ENCODE measurements at places on chromosomes 1 and 21. TPM values are rescaled to one million over a fixed set of nuclear protein-coding genes. Genes with fewer than 3 reads are reported as not detected.

DNA sequence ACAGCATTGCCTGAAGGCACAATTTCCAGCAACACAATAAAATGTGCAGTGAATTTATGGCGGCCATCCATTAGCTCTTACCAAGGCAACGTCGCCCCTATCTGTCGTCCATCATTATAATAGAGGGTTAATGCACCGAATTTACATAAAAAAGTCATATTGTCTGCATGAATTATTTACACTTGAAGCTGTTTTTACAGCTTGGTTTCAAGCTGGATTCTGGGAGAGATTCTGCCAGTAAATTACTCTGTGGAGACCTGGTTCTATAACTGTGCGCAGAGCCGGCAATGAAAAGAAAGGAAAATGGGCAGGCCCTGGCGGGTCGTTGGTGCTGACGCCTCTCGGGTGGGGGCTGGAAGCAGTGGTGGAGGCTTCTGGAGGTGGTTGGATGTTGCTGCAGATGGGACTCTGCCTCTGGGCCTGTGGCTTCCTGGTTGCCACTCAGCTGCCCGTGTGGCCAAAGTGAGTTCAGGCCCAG, 48.9 kb upstream of the POU3F1 start:
- no peak for DNase-seq

- no peak for DNase-seq
Observed at GRCh38 chr1:175742790-175743459, 470 bp downstream of the TNR start.

Gene CFHR2
- not detected for total RNA-seq

- no peak for DNase-seq
Observed at GRCh38 chr1:161084597-161084988, 4.8 kb downstream of the NECTIN4 start.

GRCh38 chr1:189769448-189769847, 708.2 kb downstream of the BRINP3 start:
- no peak for DNase-seq

Gene RGSL1
- total RNA-seq = not detected

Gene STYXL2
- 0.86 TPM for total RNA-seq

Gene AADACL4
- total RNA-seq = not detected

DNA sequence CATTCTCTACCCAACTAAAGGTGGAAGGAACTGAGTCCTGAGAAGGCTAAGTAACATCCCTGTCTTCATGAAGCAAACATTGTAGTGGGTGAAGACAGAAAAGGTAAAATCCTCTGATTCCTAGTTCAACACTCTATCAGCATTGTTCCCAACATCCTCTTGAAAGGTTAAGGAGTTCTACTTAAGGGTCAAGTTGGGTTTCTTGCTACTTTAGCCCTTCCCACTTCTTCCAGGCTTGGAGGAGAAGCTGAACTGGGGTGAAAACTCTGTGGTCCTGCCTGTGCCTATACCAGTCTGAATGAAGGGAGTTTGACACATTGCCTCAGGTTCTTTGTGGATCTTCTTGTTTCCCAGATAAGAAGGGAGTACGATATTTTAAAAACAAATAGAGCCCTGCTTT, 54.1 kb downstream of the ATP2B4 start:
- DNase-seq = no peak

DNA sequence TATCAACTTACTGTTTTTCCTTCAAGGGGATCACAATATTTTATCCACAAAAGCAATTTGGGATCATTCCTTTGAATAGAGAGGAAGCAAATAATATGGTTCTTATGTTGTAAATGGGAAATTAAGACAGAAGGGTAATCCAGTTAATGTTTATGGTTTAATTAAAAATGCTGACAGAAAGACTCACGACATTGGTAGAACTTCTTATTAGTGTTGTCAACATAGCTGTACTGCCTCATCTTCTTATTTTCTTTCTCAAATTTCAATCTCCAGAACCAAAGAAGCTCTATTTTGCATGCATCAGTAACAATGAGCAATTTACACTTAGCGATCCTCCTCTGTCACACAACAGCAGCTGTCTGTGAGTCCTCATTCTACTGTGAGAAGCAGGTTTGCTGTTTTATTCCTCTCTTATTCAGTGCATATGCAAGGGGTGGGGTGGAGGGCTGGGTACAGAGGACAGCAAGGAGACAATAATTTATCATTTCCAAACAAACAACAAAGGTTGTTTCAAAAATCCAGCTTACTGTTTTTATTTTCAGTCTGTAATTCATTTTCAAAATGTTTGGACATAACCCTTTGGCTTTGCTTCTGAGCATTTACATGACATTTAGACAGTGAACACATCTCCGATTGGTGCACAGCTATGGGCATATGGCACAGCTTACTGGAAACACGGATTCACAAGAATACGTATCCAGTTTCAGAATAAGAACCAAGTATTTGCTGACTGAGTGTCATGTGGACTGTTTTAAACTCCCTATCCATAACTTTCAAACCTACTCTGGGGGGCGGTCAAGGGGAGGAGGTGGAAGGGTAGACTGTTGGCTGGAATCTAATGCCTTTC, 335.9 kb downstream of the RGS7 start:
- DNase-seq = no peak

- DNase-seq = no peak
Observed at GRCh38 chr1:193457676-193458075, 271.3 kb upstream of the B3GALT2 start.

Gene GCSAML
- not detected for total RNA-seq

GRCh38 chr1:27097484-27097917, 57.4 kb downstream of the SLC9A1 start:
- DNase-seq = peak; percentile 93

- no peak for DNase-seq
Observed at GRCh38 chr1:9376886-9377333, 84.2 kb downstream of the SPSB1 start.

GRCh38 chr1:221097479-221098281, 218.4 kb downstream of the HLX start:
- DNase-seq = no peak

Gene TMEM54
- 7.3 TPM for total RNA-seq

GRCh38 chr1:169509354-169509753, 23.6 kb upstream of the SLC19A2 start:
- DNase-seq = no peak

- DNase-seq = no peak
Observed at GRCh38 chr1:177744906-177745305, 225.0 kb downstream of the SEC16B start.

Gene ACAP3
- 73.8 TPM for total RNA-seq

GRCh38 chr1:182971219-182971618, 18.3 kb upstream of the SHCBP1L start:
- DNase-seq = no peak

Gene HCRTR1
- total RNA-seq = 0.50 TPM

Gene POU2F1
- total RNA-seq = 15.3 TPM

Gene TRIM63
- total RNA-seq = 0.21 TPM

Gene PLA2G4A
- total RNA-seq = 2.4 TPM

DNA sequence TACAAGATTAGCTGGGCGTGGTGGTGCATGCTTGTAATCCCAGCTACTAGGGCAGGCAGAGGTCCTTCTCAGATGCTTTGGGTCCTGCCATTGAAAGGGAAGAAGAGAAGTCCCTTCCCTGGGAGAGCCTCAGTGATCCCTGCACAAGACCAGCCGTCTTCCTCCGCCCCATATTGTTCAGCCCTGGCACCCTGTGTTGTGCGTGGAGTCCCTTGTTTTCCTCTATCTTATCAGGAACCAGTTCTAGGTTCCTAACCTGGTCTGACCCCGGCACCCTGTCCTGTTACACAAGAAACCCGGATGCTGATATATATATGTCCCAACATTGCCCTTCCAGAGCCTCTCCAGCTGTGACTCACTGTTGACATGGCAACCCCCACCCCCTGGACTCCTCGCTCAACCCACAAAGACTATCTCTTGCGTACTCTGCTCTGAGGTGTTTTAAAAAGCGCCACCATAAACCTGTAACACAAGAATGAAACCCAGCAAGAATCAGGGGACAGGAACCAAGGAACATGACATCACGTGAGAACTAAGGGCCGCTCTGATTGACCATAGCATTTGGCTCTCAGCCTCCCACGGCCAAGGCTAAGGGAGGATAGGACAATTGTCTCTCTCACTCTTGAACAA, 4.8 kb downstream of the MX2 start:
- DNase-seq = peak; percentile 56

DNA sequence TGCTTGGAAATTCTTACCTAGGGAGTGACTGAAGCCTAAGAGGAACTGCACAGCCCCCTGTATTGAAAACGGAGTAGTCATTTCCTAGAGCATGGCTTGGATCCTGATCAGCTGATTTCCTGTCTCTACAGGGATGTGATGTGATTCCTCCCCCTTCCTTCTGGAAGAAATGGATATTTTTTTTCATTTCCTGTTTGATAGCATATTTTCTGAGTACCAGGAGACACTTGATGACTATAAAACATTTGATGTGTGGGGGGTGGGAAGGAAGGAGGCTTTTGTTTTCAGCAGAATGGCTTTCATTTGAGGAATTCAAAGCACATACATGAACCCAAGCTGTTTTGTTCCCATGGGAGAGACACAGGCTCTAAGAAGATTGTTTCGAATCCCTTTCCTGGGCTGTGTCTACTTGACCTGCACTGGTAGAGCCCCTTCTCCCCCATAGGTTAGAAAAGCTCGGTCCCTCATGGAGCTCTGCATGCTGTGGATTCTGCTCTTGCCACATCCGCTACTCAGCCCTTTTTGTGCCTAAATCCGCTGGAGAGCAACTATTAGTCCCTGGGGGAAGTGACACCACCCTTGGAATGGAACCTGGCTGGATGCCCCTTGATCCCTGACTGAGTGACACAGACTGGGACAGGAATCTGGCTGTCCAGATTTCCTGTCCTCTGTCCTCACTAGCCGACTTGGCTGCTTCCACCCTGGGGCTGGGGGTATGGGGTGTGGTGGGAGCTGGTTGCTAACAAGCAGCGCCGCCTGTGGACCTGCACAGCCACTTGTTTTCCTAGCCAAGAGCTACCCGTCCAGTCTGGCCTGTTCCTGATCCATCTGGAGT, 71.8 kb upstream of the MACF1 start:
- DNase-seq = no peak

Gene UCK2
- 50.1 TPM for total RNA-seq

- no peak for DNase-seq
Observed at GRCh38 chr1:20485527-20486456, at the start of gene CAMK2N1. CAMK2N1 (minus strand) TSS chr1:20486210; CDS start chr1:20485379, 831 bp downstream.

DNA sequence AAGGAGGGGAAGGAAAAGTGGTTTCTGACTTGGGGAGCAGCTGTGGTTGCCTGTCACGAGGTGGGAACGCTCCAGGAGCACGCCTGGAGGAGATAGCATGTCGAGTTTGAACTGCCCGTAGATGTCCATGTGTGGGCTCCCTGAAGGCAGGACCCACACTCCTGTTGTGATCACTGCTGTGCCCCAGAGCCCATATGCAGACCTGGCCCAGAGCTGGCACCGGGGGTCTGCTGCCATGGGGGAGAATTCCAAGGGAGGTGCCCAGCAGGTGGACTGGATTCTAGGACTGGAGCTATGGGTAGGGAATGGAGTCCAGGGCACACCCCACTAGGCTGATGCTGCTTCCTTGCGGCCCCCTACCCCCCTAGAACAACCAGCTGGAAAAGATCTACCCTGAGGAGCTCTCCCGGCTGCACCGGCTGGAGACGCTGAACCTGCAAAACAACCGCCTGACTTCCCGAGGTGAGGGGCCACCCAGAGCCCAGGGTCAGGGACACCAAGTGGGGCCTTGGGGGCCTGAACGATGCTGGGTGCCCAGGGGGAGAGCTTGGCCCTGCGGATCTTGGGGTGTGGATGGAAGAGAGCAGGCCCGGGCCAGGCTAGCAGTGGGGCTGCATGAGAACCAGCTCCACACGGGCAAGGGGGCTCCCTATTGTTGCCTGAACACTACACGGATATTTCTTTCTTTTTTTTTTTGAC, 9.3 kb downstream of the PODN start:
- peak; percentile 81 for DNase-seq

- no peak for DNase-seq
Observed at GRCh38 chr1:232378266-232379062, 251.5 kb downstream of the SIPA1L2 start.

- no peak for DNase-seq
Observed at GRCh38 chr1:160148121-160148520, 3.3 kb upstream of the ATP1A4 start.

DNA sequence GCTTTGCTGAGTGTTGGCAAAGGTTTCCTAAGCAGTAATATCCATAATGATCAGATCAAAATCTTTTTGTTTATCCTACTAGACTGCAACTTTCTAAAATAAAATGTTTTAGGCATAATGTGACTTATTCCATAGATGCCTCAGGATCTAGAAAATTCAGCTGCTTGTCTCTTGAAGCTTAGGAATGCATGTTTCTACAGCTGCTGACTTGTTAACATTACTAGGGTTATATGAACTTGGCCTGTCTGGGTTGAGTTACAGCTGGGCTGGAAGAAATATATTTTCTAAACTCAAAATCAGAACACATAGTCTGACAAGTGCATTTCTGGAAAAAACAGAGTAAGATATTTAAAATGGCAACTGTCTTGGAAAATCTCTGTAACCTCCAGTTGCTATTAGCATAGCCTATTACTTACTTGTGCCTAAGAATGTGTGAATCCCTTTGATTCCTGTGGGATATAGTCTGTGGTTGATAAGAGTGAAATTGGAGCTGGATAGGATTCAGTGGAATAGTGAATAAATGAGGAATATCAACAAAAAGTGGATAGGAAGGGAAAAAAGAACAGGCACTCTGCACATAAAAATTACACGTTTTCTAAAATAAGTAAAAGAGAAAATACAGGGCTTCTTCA, 61.2 kb downstream of the RGS4 start:
- DNase-seq = no peak

Gene DUSP10
- total RNA-seq = 3.0 TPM

Gene CELA2A
- not detected for total RNA-seq
